COR-L47 (cell line): ENCODE measurements at places on chromosomes 11 and 22.

- no peak for DNase-seq
Observed at GRCh38 chr11:128615076-128615475, 27.7 kb upstream of the ETS1 start.

- DNase-seq, result no peak
Observed at GRCh38 chr11:67304511-67305113, 1.3 kb downstream of the SSH3 start.

DNA sequence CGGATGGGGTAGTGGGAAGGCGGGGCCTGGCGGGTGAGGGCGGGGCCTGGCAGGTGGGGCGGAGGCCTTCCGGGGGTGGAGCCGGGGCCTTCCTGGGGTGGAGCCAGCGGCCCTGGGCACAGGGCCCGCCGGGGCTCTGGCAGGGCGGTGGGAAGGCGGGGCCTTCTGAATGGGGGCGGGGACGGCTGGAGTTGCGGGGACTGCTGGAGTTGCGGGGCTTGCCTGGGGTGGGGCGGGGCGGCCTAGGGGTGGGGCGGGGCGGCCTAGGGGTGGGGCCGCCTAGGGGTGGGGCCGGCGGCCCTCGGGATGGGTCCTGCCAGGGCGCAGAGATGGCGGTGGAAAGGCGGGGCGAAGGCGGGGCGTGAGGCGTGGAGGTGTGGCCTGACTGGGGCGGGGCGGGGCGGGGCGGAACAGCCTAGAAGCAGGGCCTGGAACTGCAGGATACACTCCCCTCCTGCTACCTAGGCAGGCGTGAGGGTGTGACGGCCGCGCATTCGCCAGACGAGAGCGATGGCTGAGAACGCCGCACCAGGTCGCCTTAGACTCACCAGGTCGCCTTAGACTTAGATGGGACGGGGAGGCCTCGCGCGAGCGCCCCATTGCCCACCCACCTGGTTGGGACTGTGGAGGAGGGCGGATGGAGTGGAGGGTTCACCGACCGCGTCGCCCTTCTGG, 19.3 kb downstream of the RRP7A start:
- DNase-seq, result no peak

DNA sequence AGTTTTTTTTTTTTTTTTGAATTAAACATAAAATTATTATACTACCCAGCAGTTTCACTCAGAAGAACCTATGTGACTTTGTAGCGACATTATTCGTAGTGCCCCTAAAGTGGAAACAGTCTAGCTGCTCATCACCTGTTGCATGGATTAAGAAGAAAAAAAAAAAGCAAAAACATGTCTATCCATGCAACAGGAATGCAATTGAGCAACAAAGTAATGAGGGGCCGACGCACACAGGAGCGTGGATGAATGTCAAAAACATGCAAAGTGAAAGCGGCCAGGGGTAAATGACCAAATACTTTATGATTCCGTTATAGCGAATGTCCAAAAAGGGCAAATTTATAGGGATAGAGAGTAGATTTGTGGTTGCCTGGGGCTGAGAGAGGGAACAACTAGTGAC, 16.3 kb downstream of the MYO18B start:
- DNase-seq, result no peak

GRCh38 chr11:43119275-43119970, 192.4 kb upstream of the API5 start:
- DNase-seq, result no peak

DNA sequence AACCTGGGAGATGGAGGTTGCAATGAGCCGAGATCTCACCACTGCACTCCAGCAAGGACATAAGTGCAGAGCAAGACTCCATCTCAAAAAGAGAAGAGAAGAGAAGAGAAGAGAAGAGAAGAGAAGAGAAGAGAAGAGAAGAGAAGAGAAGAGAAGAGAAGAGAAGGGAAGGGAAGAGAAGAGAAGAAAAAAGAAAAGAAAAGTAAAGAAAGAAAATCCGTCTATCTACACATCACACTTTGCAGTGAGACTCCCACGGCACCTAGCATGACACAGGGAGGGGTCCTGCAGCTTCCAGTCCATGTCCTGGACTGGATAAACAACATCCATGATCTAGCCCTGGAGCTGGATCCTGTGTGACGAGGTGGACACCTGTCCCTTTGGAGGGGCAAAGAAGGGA, 4.0 kb upstream of the PPARA start:
- DNase-seq, result no peak

- no peak for DNase-seq
Observed at GRCh38 chr22:23684561-23685031, 6.2 kb upstream of the RGL4 start.

- DNase-seq, result no peak
Observed at GRCh38 chr11:114258696-114259095, 37.5 kb upstream of the NNMT start.

- DNase-seq, result no peak
Observed at GRCh38 chr11:134560066-134560465, 148.0 kb upstream of the B3GAT1 start.

- DNase-seq, result no peak
Observed at GRCh38 chr22:36971341-36972125, 47.7 kb downstream of the TST start.

DNA sequence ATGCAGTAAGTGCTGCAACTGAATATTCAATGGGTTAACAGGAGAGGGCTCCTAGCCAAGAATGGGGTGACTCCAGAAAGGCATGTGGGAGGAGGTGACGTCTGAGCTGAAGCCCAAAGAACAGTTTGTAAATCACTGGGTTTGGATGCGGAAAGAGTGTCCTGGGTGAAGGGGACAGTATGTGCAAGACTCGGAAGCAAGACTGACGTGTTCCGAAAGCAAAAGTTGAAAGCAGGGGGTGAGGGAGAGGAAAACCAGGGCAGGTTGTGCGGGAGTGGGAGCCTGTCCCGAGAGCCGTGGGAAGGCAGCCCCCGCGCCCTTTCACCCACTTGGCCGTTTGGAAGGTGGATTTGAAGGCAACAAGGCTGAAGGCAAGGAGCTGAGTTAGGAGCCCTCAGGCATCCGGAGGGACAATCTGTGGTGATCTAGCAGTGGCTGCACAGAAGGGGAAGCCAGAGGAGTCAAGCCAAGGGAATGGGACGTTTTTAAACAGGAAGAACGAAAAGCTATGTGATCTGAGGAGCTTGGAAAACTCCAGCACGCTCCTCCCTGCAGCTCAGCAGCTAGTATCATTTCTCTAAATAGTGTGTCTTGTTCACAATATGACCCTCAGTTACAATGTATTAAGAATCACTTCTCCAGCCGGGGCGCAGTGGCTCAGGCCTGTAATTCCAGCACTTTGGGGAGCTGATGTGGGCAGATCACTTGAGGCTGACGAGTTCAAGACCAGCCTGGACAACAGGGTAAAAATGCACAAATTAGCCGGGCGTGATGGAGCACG, 7.7 kb downstream of the SLC25A18 start:
- DNase-seq, result no peak

DNA sequence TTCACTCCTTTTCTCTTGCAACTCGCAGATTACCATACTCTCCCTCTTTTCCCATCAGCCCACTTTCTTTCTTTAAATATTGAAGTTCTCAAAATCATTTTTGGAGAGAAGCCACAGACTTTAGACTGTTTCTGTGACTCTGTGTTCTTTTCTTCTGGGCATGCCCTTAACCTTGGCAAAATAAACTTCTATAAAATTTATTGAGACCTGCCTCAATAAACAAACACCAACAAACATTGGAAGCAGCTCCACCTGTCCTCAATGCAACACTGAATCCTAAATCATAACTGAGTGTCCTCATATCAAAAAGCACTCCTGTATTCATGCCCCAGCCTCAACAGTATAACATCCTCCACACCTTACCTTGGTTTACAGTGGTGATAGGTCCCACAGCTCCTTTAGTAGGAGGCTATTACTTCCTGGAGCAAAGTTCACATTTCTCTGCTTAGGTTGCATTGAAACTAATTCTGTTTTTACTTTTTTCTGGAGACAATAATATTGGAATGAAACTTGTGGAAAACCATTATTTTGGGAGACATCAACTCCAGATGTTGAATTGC, 320.0 kb upstream of the LRRC4C start:
- no peak for DNase-seq

DNA sequence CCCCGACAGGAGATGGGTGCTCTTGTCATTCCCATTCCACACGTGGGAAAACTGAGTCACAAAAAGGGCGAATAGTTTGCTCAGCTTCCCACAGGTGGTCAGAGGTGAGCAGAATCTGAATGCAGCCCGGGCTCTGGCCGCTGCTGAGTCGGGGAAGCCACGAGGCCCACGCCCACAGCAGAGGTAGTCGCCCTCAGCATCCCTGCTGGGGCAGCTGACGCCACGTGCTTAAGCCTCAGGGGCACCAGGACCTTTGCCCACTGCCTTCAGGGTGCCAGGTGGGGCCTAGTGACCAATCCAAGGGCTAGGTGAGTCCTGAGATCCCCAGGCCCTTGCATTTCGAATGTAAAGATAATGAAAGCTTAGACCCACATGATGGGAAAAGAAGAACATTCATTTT, 24.2 kb upstream of the ARFGAP3 start:
- DNase-seq, result no peak

DNA sequence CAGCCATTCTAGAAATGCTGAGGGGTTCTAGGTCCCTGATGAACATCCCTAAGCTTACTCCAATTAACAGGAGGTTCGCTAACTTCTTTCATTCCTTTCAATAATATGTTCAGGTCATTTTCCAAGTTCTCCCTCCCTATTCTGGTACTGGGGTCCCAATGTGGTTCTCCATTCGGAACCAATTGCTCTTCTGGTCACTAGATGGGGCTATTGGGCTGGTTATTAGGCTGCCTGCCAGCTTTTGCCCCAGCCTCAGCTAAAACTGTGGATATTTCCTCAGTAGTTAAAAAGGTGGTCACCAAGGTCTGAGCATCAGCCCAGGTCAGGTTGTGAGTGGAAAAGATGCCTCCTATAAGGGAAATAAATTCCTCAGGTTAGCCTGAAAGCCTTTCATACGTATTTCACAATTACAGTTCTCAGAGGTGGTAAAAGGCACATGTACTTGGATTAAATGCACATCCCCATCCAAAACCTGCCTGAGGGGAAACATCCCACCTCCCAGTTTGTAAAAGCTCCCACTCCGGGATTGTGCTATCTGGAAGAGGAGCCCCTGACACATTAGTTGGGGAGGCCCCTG, 161.1 kb upstream of the CCDC179 start:
- peak; percentile 32 for DNase-seq

- peak; percentile 42 for DNase-seq
Observed at GRCh38 chr11:123475469-123475868, 45.4 kb downstream of the GRAMD1B start.

DNA sequence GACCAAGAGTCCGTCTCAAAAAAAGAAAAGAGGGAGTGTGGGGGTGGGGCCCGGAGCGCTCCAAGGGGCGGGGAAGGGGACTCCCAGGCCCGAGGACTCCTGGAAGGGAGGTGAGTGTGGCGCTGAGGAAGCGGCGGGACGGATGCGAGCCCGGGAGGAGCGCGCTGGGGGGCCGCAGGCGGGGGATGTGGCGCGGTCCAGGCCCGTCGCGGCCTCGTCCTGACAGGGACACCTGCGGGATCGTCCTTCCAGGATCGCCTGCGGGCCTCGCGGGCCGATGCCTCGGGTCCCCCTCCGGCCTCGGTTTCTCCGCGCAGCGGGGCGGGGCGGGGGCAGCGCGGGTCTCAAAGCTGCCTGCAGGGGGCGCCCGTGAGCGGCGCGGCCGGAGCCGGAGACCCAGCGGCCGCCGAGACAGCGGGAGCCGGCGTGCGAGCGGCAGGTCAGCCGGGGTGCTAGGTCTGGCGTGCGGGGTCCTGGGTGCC, 3.8 kb upstream of the ADORA2A start:
- no peak for DNase-seq

DNA sequence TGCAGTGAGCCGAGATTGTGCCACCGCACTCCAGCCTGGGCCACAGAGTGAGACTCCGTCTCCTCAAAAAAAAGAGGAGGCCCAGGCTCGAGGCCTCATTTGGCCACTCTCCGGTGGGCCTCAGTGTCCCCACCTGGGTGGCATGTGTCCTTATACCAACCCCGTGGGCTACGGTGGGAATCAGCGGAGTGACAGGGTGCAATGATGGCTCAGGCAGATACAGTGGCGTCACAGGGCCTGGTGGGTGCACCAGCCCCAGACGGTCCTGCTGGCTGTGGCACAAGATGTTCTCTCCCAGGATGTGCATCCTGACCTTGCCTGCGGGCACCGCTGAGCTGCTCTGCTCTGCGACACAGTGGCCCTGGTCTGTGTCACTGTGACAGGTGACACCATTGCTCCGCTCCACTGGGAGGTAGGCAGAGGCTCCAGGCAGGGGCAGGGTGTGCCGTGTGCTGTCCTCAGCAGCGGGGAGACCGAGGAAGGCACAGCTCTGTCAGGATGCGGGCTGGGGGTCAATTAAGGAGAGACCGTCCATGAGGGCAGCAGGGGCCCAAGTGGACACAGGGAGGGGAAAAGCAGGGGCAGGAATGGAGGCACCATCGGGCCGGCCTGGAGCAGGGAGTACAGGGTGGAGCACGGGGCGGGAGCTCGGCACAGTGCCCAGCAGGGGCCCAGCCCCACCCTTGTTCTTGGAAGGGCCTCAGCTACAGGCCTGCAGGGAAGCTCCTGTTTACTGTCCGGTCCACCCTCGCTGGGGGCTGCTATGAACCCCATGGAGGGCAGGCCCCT, 21.7 kb upstream of the TH start:
- no peak for DNase-seq
